ENCODE measurements at places on chromosomes 6 and 20.

- peak; percentile 69 for DNase-seq
Observed at GRCh38 chr6:111871207-111871606, 2.0 kb downstream of the FYN start.

DNA sequence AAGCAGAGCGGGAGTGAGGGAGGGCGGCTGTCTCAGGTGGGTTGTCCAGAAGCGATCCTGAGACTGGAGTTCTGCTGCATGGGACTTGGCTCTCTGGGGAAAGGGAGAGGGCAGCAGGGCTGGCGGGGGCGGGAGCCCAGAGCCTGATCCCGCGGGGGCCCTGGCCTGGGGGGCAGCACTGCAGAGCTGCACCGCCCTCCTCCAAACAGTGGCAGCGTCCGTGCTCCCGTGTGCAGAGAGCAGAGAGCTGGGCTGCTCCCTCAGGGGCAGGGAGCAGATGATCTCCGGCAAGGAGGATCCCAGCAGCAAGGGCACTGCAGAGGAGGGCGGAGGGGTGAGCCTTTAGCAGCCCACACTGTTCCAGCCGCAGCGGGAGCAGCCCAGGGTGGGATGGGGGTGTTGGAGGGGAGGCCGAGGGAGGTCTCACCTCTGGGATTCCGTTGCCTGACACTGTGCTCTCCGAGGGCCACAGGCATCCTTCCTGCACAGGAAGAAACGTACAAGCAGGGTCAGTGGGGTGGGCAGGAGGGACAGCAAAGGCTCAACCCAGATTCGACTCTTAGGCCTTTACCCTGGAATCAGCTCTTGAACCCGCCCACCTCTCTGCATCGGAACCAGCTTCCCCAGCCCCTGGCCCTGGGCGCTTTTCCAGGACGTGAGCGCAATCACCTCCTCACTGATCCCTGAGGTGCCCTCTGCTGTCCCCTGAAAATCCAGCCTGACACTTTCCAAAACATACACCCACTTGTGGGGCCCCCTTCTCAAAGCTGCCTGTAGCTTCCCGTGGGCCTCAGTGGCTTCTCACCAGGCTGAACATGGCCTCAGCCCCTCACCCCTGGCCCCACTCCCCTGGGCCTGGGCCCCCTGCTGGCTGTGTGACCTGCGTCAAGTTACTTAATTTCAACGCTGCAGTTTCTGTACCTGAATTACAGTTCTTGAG, 32.6 kb upstream of the ZBP1 start:
- no peak for DNase-seq

GRCh38 chr6:37316071-37316470, 37.7 kb upstream of the RNF8 start:
- no peak for DNase-seq

GRCh38 chr20:10660661-10661060, 13.1 kb downstream of the JAG1 start:
- DNase-seq = no peak

DNA sequence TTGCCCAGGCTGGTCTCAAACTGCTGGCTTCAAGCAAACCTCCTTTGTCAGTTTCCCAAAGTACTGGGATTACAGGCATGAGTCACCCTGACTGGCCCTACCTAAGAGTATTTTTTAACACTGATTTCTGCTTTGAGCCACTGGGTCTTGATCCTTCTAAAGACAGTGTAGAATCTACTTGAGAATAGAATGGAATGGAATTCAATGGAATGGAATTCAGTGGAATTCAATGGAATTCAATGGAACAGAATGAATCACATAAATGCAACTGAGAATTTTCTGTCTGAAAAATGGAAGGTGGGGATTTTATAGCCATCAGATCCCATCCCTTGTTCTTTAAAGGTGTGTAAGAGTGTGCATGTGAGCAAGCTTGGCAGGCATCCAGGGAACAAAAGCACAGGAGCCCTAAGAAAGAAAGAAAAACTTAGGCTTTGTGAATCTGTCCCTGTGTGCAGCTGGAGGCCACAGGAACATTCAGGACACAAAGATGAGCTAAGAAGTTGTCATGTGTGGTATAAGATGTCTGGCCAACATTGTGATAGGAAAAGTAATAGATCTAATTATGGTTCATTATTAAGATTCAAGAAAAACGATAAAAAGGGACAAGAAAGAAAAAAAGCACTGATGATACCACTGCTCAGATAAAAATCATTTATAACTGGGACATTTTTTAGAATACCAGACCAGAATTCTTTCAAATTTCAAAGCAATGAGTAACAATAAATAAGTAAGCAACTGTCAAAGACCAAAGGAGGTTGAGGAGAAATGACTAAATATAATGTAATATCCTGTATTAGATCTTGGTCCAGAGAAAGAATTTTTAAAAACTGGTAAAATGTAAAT, 681.0 kb upstream of the GJE1 start:
- DNase-seq = no peak

GRCh38 chr20:35866418-35867202, 87.7 kb downstream of the SCAND1 start:
- DNase-seq = no peak

DNA sequence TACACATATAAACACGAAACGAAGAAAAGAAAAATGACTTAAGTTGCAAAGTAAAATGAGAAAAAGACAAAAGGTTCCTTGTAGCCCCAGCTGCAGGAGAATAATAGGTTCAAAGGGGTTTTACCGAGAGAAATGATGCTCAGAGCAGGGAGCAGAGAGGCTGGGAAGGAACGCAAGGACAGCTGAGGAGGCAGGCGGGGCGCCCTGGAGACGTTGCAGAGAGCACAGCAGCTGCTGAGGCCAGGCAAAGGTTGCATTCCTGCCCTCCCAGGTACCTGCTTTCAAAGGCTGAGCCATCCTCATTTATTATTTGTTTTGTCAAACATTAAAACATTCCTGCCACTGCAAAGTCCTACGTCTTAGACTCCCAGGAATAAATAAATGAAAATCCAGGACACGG, 16.2 kb upstream of the VAPB start:
- no peak for DNase-seq

DNA sequence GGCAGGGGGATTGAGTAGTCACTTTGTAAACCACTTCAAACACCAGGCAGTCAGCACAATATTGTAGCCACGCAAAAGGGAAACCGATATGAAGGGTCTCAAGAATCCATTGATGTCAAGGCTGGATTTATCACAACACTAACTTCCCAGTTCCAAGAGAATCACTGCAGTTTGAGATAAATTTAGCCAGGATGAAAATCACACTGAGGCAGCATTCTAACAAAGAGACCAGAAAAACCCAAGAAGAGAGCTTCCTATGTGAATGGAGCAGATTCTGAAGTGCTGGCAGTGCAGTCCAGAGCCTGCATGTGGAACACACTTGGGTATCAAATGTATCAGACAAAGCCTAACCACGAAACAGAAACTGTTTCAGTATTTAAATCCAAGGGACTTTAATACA, 84.6 kb downstream of the KIF16B start:
- no peak for DNase-seq

DNA sequence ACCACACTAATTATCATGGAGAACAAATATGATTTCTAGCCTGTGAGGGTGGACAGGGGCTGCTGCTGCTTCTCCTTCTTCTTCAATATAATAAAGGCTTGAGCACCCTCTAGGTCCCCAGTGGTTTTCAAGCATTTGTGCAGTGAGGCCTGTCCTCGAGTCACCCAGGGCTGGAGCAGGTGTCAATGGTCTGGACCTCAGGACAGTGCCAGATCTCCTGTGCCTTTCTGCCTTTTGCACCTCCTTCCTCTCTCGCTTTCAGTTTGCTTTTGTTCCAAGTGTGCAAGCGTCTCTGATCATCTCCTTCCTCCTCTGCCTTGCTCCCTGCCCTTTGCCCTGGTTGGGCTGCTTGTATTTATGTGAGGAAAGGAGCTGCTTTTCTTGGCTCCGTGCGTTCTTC, 152.2 kb upstream of the SYNDIG1 start:
- no peak for DNase-seq

- DNase-seq = no peak
Observed at GRCh38 chr20:49747707-49748524, 34.2 kb upstream of the B4GALT5 start.

- no peak for DNase-seq
Observed at GRCh38 chr6:134585517-134585873, 267.6 kb upstream of the SGK1 start.

GRCh38 chr6:132863895-132864294, 49.5 kb downstream of the RPS12 start:
- no peak for DNase-seq

DNA sequence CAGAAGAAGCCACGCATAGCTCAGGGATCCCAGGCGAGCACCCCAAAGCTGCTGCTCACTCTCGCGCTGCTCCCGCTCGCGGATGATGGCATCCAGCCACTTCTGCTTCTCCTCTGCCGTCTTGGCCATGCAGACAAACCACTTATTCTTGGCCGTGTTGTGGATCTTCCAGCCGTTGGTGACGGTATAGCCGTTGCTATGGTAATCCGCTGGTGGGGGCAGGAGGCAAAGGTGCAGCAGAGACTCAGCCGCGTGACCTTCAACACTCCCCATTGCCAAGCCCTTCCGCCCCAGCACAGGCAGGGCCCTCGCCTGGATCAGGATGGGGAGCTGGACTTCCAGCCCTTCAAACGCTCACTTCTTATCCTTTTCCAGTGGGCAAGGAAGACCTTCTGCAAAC, 136.9 kb downstream of the PREX1 start:
- DNase-seq = no peak

DNA sequence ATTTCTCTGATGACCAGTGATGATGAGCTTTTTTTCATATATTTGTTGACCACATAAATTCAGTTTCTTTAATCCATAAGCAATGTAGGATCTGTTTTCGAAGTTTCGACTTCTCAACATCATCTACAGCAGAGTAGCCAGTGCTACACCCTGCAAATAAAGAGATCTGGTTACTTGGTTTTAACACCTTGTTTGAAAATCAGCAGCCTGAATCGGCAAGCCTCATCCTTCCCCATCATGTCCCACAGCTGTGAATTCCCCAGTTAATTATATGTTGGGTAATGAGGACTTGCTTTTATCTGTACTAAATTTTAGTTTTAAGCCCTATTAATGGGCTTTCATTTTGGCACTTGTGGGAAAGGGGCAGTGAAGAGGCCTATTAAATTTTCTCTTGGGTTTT, 80.6 kb downstream of the BMP2 start:
- no peak for DNase-seq

- DNase-seq = no peak
Observed at GRCh38 chr20:20341371-20341770, 26.5 kb upstream of the INSM1 start.

DNA sequence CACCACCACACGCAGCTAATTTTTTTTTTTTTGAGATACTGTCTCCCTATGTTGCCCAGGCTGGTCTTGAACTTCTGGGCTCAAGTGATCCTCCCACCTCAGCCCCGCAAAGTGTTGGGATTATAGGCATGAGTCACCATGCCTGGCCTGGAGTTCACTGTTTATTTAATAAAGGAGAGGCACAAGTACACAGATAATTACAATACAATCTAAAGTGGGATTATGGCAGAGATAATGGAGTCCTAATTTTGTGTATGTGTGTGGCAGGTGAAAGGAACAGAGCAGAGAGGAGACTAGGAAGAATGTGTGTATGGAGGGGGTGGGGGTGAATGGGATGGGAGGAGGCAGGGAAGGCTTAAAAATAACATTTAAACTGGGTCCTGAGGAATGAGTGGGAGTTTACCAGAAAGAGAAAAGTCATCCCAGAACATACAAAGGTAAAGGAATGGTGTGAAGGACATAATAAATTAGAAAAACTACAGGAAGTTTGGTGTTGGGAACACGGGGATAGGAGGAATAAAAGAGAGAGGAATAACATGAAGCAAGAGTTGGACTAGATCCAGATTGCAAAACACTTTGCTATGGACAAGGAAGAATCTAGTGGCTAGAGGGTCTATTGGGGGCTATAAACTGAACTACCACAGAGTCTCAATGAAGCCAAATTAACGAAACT, 4.4 kb downstream of the NCOA5 start:
- no peak for DNase-seq

GRCh38 chr20:20150241-20150640, 97.9 kb downstream of the CFAP61 start:
- DNase-seq = no peak

- DNase-seq = no peak
Observed at GRCh38 chr6:119020597-119021561, 57.6 kb downstream of the FAM184A start.

GRCh38 chr20:57584768-57585461, 24.0 kb downstream of the PCK1 start:
- no peak for DNase-seq

DNA sequence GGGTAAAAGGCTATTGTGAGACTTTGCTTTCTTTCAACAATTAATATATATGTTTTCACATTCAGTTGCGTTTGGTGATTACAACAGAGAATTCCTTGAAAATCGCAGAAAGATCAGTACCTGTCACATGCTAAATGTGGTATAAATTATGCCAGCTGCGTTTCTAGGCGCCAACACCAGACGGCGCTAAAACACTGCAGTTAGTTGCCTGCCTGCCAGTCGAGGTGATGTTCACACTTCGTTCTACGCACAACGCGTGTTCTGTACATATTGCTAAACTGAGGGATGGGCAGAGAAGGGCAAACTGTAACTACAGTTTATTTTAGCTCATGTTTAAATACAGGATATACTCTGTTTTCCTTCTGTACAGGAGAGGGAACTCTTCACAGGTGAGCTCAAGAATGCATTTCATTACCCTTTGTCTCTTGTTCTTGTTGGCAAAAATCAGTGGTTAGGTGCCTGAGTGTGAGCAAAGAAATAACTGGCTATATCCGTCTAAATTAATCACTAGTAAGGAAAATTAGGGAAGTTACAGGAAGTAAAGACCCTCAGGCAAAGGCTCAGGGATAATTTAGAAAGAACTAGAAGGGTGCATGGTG, 100.1 kb upstream of the RGS17 start:
- DNase-seq = no peak

GRCh38 chr20:11544029-11544678, 373.5 kb upstream of the BTBD3 start:
- DNase-seq = peak; percentile 13

DNA sequence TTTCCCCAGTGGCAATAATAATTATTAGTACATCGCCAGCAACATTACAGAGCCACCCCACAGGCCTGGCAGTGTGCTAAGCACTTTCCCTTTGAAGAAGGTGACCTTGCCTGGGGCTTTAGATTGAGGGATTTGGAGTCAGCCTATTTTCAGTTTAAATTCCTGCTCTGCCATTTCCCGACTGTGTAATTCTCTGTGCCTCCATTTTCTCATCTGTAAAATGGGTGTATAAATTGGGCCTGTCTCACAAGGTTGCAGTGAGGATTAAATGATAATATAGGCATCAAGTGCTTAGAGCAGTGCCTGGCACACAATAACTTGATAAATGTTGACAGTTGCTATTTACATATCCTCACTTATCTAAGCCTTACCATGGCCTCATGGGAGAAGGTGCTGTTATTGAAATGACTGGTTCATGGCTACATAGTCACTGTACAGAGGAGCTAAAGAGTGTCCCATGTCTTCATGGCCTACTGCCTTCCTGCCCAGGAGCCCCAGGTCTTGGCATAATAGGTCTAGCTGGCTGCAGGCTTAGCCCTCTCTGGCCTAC, 5.1 kb upstream of the SCRT2 start:
- no peak for DNase-seq

Measured in CD4-positive, alpha-beta T cell treated with Interleukin-4 for 4 hours (primary cell).